ENCODE measurements at places on chromosomes 12 and 14.
A peak's percentile ranks its signal among the peaks of the same experiment; 100 is the strongest.

GRCh38 chr12:24608637-24609285, 340.1 kb downstream of the BCAT1 start:
- no peak overlapping the region for H3K27ac ChIP-seq
- no peaks in the 10 kb centered on the region for H3K36me3 ChIP-seq
- no peaks in the 10 kb centered on the region for H3K4me1 ChIP-seq
- H3K27me3 ChIP-seq, result no peaks in the 10 kb centered on the region
- DNase-seq, result peak; percentile 72

DNA sequence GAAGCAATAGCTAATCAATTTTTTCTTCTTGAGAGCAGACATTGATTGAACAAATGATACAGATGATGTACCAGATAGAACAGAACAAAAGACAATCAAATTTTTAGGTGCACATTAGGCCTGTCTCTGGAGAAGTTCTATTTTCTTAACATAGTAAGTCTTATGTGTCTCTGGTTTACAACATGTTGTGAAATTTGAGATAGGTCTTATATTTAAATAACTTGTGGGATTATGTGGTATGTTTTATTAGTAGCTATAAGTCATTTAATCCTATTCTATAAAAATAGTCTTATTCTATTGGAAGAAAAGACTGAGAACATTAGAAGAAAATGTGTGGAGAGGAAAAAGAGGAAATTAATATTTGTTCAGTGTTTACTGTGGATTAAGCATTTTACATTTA, 358.0 kb downstream of the ATP23 start:
- H3K27me3 ChIP-seq, result no peaks in the 10 kb centered on the region
- no peaks in the 10 kb centered on the region for H3K4me1 ChIP-seq
- H3K27ac ChIP-seq, result no peak overlapping the region
- H3K36me3 ChIP-seq, result no peaks in the 10 kb centered on the region

DNA sequence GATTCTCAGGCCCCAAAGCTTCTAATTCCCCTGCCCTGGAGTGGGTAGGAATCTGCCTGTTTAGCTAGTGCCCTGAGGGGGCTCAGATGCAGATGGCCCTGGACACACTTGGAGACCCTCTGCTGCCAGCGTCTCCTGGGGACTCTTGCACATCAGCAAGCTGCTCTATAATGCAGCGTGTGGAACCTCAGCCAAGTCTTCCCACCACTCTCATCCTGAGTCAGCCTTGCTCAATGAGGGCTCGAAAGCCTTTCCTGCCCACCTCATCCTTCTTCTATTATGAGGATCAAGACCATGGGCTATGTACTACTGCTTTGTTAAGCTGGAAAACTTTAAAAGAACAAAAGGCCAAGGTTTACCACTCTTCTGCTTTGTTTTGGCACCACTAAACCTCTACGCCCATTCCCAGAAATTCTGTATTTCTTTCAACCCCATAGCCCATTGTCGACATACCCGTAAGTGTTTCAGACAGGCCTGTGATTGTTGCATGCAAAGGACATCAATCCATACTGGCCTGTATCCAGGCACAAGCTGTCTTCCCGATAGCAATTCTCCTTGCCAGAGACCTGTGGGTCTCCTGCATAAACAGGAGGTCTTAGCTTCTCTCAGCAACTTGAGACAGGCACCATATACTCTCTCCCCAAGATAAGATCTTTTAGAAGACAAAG, 246.9 kb downstream of the DPF3 start:
- no peaks in the 10 kb centered on the region for H3K27me3 ChIP-seq
- H3K4me1 ChIP-seq, result no peaks in the 10 kb centered on the region
- no peak for DNase-seq
- no peak overlapping the region for H3K27ac ChIP-seq

DNA sequence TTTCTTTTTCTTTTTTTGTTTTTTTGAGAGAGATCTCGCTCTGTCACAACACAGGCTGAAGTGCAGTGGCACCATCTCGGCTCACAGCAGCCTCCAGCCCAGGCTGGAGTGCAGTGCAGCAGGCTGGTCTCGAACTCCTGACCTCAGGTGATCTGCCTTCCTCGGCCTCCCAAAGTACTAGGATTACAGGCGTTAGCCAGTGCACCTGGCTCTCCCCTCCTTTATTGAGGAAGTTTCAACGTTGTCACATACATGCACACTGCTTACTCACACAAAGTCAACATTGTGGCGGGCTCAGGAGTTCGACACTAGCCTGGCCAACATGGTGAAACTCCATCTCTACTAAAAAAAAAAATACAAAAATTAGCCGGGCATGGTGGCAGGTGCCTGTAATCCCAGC, 32.0 kb downstream of the EAPP start:
- no peaks in the 10 kb centered on the region for H3K36me3 ChIP-seq
- DNase-seq, result no peak
- H3K27me3 ChIP-seq, result no peaks in the 10 kb centered on the region
- H3K4me1 ChIP-seq, result peaks cover 2% of the 10 kb centered on the region

DNA sequence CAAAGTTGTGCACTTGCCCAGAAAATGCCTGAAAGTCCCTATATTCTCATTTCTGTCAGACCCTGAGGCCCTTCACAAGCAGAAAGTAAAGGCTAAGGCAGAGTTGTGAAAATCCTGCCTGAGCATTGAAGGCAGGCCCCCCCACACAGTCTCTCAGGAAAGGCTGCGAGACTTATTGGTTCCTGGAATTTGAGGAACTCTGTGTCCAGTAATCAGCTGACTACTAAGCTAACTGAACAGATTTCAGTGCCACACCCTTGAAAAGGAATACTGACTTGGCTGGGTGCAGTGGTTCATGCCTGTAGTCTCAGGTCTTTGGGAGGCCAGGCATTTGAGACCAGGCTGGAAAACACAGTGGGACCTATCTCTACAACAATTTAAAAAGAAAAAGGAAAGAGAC, 21.1 kb upstream of the PPP2R5E start:
- no peak overlapping the region for H3K4me3 ChIP-seq
- no peak for DNase-seq
- H3K36me3 ChIP-seq, result no peaks in the 10 kb centered on the region
- H3K27me3 ChIP-seq, result no peaks in the 10 kb centered on the region
- H3K4me1 ChIP-seq, result no peaks in the 10 kb centered on the region

GRCh38 chr12:83110424-83110823, 423.7 kb downstream of the TMTC2 start:
- no peak overlapping the region for H3K27ac ChIP-seq
- no peaks in the 10 kb centered on the region for H3K36me3 ChIP-seq
- H3K4me1 ChIP-seq, result no peaks in the 10 kb centered on the region
- DNase-seq, result no peak
- no peak overlapping the region for H3K4me3 ChIP-seq

GRCh38 chr12:6980740-6981139, 10.0 kb downstream of the EMG1 start:
- no peak for DNase-seq
- no peak overlapping the region for H3K4me3 ChIP-seq
- H3K4me1 ChIP-seq, result no peaks in the 10 kb centered on the region
- no peak overlapping the region for H3K27ac ChIP-seq

DNA sequence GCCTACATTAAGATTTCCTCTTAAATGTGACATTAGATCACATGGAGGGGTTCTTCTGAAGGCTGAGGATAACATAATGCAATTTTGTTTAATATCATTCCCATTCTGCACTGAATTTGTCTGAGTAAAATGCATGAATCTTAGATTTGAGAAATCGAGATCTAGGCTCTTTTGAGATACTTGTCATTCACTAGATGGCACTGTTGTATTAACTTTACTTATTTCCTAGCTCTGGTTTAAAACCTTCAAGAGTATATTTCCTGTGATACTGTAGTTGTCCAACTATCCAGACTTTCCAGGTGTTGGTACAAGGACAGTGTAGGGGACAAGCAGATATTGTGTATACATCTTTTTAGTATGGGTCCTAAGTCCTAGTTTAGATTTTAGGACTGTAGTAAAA, 91.7 kb upstream of the SEL1L start:
- H3K36me3 ChIP-seq, result no peaks in the 10 kb centered on the region
- no peaks in the 10 kb centered on the region for H3K27me3 ChIP-seq
- peak; percentile 44 for DNase-seq
- no peak overlapping the region for H3K27ac ChIP-seq

DNA sequence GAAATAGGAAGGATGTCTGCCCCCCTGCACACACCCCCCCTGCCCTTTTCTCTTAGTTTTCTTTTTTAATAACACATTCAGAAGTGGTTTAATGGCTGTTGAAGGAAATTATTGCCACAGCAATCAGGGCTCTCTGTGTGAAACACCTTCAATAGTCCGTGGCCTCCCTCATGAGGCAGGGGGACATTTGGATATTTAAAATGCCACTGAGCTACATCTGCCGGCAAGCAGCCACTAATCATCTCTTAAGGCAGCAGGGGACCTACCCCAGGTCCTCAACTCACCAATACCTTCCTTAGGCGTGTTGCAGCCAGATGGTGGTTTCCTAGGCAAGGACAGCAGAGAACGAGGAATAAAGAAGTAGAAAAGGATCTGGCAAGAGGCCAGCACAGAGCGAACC, 283.2 kb downstream of the TTC8 start:
- H3K36me3 ChIP-seq, result no peaks in the 10 kb centered on the region
- H3K4me1 ChIP-seq, result no peaks in the 10 kb centered on the region
- no peaks in the 10 kb centered on the region for H3K27me3 ChIP-seq

GRCh38 chr12:76936275-76937193, 57.7 kb upstream of the CSRP2 start:
- H3K36me3 ChIP-seq, result no peaks in the 10 kb centered on the region
- H3K4me3 ChIP-seq, result no peak overlapping the region
- peak; percentile 31 for DNase-seq
- no peaks in the 10 kb centered on the region for H3K4me1 ChIP-seq

- H3K4me1 ChIP-seq, result no peaks in the 10 kb centered on the region
- H3K36me3 ChIP-seq, result no peaks in the 10 kb centered on the region
- H3K27me3 ChIP-seq, result no peaks in the 10 kb centered on the region
- no peak overlapping the region for H3K4me3 ChIP-seq
Measured at GRCh38 chr12:90004319-90005074, 295.9 kb upstream of the ATP2B1 start.

DNA sequence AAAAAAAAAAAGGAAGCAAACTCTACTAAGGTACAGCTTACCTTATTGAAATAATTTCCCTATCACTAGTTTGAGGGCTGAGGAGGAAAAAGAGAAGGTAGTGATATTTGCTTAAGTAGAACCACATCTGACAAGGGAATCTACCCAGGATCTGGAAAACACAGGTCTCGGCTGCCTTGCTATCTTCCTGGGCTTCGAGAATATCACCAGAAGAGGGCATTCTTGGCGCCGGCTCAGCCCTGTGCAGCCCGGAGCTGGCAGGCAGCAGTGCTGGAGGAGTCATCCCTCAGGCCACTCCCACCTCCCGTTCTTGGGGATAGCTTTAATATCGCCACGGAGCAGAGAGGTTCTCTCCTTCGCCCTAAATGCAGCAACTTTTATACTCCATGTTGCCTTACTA, 1181.2 kb downstream of the VRK1 start:
- DNase-seq, result peak; percentile 83
- no peak overlapping the region for H3K27ac ChIP-seq
- no peak overlapping the region for H3K4me3 ChIP-seq
- H3K36me3 ChIP-seq, result no peaks in the 10 kb centered on the region
- no peaks in the 10 kb centered on the region for H3K27me3 ChIP-seq
- no peaks in the 10 kb centered on the region for H3K4me1 ChIP-seq

GRCh38 chr14:39851202-39851601, 419.0 kb upstream of the FBXO33 start:
- DNase-seq, result no peak
- H3K4me3 ChIP-seq, result no peak overlapping the region
- H3K27ac ChIP-seq, result no peak overlapping the region
- H3K4me1 ChIP-seq, result no peaks in the 10 kb centered on the region

DNA sequence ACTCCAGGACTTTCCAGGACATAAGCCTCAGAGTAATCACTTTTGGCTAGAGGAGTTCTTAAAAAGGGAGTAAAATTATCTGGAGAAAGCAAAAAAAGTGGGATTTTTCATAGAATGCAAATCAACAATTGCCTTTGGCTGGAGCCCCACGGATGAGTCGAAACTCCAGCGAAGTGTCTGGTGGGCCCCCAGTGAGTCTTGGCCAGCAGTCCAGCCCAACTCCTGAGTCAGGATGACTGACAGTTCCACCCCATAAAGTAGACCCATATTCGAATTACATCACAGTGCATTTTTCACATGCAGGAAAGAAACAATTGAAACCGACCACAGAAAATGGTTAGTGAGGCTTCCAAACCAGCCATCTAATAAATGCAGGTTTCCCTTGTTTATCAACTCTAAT, 265.7 kb downstream of the BCL11B start:
- H3K27ac ChIP-seq, result no peak overlapping the region
- H3K4me1 ChIP-seq, result no peaks in the 10 kb centered on the region
- DNase-seq, result no peak
- H3K27me3 ChIP-seq, result no peaks in the 10 kb centered on the region

- H3K27ac ChIP-seq, result no peak overlapping the region
- H3K36me3 ChIP-seq, result no peaks in the 10 kb centered on the region
- H3K27me3 ChIP-seq, result no peaks in the 10 kb centered on the region
Measured at GRCh38 chr14:79829405-79830166, 381.7 kb downstream of the DIO2 start.

- H3K4me3 ChIP-seq, result no peak overlapping the region
- no peaks in the 10 kb centered on the region for H3K4me1 ChIP-seq
Measured at GRCh38 chr12:46230983-46231382, 37.9 kb downstream of the SLC38A1 start.

- H3K27me3 ChIP-seq, result no peaks in the 10 kb centered on the region
- DNase-seq, result peak; percentile 31
- peak overlapping the region; percentile 43 for H3K27ac ChIP-seq
- no peaks in the 10 kb centered on the region for H3K36me3 ChIP-seq
- H3K4me1 ChIP-seq, result no peaks in the 10 kb centered on the region
- H3K4me3 ChIP-seq, result no peak overlapping the region
Measured at GRCh38 chr12:104285740-104286515, 17.6 kb upstream of the EID3 start.

DNA sequence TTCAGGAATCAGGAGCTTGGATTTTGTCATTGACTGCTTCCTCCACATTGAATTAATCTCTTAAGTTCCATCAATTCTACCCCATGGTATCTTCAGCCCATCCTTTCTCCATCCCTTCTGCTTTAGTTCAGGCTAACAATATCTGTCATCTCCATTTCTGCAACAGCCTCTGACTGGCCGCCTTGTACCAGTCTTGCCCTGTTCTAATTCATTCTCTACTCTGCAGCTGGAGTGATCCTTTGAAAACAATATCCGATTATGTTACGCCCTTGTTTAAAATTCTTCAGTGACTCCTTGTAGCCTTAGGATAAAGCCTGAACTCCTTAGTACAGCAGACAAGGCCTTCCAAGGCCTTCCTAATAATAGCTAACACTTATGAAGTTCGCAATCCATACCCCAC, 170.2 kb downstream of the ETV6 start:
- peaks cover 2% of the 10 kb centered on the region for H3K4me1 ChIP-seq
- H3K36me3 ChIP-seq, result no peaks in the 10 kb centered on the region

- no peak overlapping the region for H3K27ac ChIP-seq
- H3K4me1 ChIP-seq, result no peaks in the 10 kb centered on the region
- H3K4me3 ChIP-seq, result no peak overlapping the region
- no peaks in the 10 kb centered on the region for H3K27me3 ChIP-seq
Measured at GRCh38 chr12:113347892-113348291, 10.5 kb upstream of the PLBD2 start.

GRCh38 chr14:88804035-88804434, 11.3 kb upstream of the EML5 start:
- H3K36me3 ChIP-seq, result no peaks in the 10 kb centered on the region
- no peaks in the 10 kb centered on the region for H3K4me1 ChIP-seq
- no peak for DNase-seq
